Suprapubic skin (tissue), 4 donors: ENCODE measurements at places on chromosomes 5 and 9.
A peak's percentile ranks its signal among the peaks of the same experiment; 100 is the strongest.

- H3K36me3 ChIP-seq = no peaks in the 10 kb centered on the region
- H3K27ac ChIP-seq = peak overlapping the region; percentile 65
- H3K4me1 ChIP-seq = peaks cover 34% of the 10 kb centered on the region
- no peak overlapping the region for H3K4me3 ChIP-seq
- no peaks in the 10 kb centered on the region for H3K27me3 ChIP-seq
- no peak for DNase-seq
Measured at GRCh38 chr5:169288066-169288930, 12.6 kb downstream of the SLIT3 start.

DNA sequence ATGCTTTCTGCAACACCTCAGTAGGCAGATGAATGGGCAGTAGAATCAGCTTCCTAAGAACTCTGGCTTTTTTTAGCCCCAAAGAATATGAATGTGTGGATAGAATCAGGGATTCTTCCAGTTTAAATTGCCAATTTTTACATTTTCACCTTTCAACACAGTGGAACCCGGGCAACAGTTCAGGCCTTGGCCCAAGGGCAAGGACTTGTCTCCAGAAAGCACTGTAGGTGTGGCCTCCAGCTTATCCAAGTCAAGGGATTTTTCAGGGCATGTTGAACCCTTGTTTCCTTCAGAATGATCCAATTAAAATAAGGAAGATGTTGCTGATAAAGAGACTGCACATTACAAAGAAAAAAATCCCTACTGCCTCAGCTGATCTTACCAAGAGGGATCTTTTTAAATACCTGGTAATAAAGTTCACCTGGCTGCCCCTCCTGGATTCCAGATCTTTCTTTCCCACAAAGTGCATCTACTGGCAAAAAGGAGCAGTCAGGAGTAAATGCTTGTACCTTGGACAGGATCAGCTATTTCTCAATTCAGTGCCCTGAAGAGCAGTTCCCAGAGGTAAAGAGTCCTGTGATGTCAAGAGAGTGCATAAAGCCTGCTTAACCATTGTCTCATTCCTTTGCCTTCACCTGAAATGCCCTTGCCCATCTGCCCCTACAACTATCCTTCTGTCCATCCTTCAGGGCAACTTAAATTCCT, 80.1 kb upstream of the PLPP6 start:
- H3K27ac ChIP-seq = no peak overlapping the region
- H3K27me3 ChIP-seq = no peaks in the 10 kb centered on the region
- peaks cover 8% of the 10 kb centered on the region for H3K4me1 ChIP-seq
- H3K4me3 ChIP-seq = no peak overlapping the region
- DNase-seq = no peak

DNA sequence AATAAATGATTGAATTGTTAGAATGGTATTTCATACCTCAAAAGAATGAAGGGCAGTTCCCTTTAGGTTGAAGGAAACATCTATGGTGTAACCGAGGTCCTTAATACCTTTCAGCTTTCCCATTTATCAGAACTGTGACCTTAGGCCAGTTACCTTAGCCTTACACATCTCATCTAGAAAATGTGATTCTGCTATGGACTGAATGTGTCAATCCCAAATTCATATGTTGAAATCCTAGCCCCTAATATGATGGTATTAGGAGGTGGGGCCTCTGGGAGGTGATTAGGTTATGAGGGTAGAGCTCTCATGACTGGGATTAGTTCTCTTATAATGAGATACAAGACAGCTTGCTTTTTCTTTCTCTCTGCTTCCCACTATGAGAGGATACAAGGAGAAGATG, 441.9 kb downstream of the PLK2 start:
- H3K27me3 ChIP-seq = no peaks in the 10 kb centered on the region
- no peak overlapping the region for H3K27ac ChIP-seq
- H3K36me3 ChIP-seq = no peaks in the 10 kb centered on the region
- H3K4me3 ChIP-seq = no peak overlapping the region

- no peak overlapping the region for H3K27ac ChIP-seq
- H3K27me3 ChIP-seq = no peaks in the 10 kb centered on the region
- H3K4me3 ChIP-seq = no peak overlapping the region
- no peaks in the 10 kb centered on the region for H3K36me3 ChIP-seq
- no peak for DNase-seq
Measured at GRCh38 chr5:154714266-154714986, 40.8 kb upstream of the LARP1 start.

DNA sequence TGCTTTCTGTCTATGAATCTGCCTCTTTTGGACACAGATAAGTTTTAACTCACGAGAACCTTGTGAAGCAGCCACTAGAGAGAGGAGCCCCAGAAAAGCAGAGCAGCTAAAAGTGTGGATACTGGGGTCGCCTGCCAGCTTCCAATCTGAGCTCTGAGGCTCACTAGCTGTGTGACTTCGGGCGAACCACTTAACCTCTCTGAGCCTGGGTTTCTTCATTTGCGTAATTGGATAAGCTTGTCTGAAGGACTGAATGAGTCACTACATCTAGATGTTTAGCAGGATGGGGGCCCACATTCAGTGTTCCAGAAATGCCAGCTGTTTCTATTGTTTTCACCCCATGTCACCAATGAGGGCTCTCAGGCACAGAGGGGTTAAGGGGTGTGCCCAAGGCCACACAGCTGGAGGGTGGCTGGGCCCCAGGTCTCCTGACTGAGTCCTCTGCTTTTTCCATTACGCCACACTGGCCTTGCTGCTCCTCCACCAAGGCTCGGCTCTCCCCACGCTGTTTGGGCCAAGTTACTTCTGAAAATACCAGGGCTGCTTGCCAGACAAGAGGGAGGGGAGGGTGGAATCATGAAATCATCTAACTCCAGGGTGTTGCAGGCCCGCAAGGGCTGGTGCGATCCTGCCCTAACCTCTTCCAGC, 36.2 kb downstream of the SH3PXD2B start:
- H3K27me3 ChIP-seq = no peaks in the 10 kb centered on the region
- H3K27ac ChIP-seq = peak overlapping the region; percentile 93
- DNase-seq = peak; percentile 97
- H3K4me1 ChIP-seq = peaks cover 85% of the 10 kb centered on the region
- H3K36me3 ChIP-seq = peaks cover 13% of the 10 kb centered on the region

DNA sequence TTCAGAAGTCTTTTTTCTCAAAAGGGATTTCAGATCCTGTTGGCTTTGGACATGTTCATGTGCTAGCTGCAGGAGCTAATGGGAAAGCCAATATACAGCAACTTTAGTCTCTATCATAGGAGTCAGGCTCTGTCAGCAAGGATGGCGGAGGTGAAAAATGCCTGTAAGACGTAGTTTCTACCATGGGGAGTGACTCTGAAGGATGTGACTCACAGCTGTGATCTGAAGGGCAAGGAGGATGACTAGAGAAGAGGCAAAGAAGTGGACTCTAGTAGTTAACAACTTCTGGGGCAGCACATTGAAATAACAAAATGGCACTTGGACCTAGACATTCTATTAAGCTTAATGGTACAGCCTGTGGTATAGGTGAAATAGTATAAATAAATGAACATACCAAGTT, 3.1 kb upstream of the NDUFS4 start:
- H3K27me3 ChIP-seq = peaks cover 3% of the 10 kb centered on the region
- H3K27ac ChIP-seq = no peak overlapping the region
- no peak overlapping the region for H3K4me3 ChIP-seq
- no peaks in the 10 kb centered on the region for H3K36me3 ChIP-seq

DNA sequence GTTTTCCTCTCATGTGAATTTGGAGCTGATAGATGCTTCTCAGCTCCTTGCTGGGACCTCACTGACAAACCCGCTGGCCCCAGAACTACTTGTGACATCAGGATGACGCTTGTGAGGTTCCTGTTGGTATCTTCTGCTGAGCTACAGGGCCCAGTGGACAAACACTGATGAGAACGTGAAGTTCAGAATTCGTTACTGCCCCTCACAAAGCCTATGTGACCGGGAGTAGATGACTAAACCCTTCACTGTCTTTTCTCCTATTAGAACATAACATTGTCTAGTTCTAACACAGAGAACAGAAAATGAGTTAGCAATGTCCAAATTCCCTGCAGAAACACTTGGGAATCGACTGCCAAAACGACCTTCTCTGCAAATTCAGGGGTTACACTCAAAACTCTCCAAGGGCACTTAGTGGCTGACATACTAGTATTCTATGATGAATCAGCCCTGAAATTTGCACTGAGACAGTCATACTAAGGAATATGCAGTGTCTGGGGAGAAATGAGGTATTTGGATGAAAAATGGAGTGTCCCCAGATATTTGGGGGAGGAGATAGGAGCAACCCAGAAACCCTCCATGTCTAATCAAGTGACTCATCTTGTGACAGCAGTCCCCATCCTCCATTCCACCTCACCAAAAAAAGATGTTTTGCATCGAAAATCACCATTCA, 143.2 kb upstream of the TRIM32 start:
- H3K4me3 ChIP-seq = no peak overlapping the region
- H3K27me3 ChIP-seq = no peaks in the 10 kb centered on the region
- peak overlapping the region; percentile 72 for H3K27ac ChIP-seq
- peaks cover 15% of the 10 kb centered on the region for H3K4me1 ChIP-seq
- H3K36me3 ChIP-seq = no peaks in the 10 kb centered on the region

GRCh38 chr5:88693071-88693932, 189.7 kb downstream of the MEF2C start:
- DNase-seq = no peak
- H3K36me3 ChIP-seq = no peaks in the 10 kb centered on the region
- H3K4me3 ChIP-seq = peak overlapping the region; percentile 32

- no peak for DNase-seq
- H3K27me3 ChIP-seq = no peaks in the 10 kb centered on the region
- H3K4me1 ChIP-seq = peaks cover 60% of the 10 kb centered on the region
- H3K36me3 ChIP-seq = peaks cover 41% of the 10 kb centered on the region
Measured at GRCh38 chr5:179800696-179801201, 5.9 kb downstream of the MGAT4B start.

DNA sequence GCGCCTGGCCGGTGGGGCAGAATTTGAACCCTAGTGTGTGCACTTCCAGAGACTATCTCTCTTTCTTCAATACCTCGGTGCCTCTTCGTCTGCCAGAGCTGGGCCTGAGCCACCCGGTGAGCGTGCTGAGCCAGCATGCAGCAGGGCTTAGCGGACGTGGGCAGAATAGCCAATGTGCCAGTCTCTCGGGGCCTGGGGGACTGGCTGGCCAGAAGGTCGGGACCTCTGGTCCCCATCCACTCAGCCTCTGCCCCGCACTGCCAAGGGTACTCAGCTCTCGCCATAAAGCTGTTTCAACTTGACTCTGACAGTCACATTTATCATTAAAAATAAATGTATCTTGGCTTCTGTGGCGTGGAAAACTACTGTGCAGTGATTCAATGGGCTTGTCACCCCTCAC, 4.2 kb upstream of the FIBCD1 start:
- peaks cover 73% of the 10 kb centered on the region for H3K27me3 ChIP-seq
- no peak overlapping the region for H3K4me3 ChIP-seq
- no peak for DNase-seq
- peaks cover 27% of the 10 kb centered on the region for H3K4me1 ChIP-seq
- H3K36me3 ChIP-seq = no peaks in the 10 kb centered on the region

- no peak overlapping the region for H3K4me3 ChIP-seq
- DNase-seq = no peak
- H3K27ac ChIP-seq = no peak overlapping the region
- H3K36me3 ChIP-seq = no peaks in the 10 kb centered on the region
- H3K27me3 ChIP-seq = no peaks in the 10 kb centered on the region
Measured at GRCh38 chr5:66230551-66230950, 86.5 kb downstream of the SREK1 start.

GRCh38 chr9:95012035-95012708, 285.7 kb downstream of the AOPEP start:
- H3K4me1 ChIP-seq = peaks cover 46% of the 10 kb centered on the region
- no peak for DNase-seq
- peak overlapping the region; percentile 40 for H3K27ac ChIP-seq
- H3K27me3 ChIP-seq = no peaks in the 10 kb centered on the region
- H3K4me3 ChIP-seq = no peak overlapping the region

- no peak overlapping the region for H3K27ac ChIP-seq
- H3K4me1 ChIP-seq = peaks cover 57% of the 10 kb centered on the region
- DNase-seq = no peak
- H3K27me3 ChIP-seq = no peaks in the 10 kb centered on the region
- H3K4me3 ChIP-seq = no peak overlapping the region
Measured at GRCh38 chr9:135891027-135891631, 16.2 kb downstream of the CAMSAP1 start.

GRCh38 chr5:131821221-131821620, 24.4 kb upstream of the FNIP1 start:
- no peak for DNase-seq
- no peaks in the 10 kb centered on the region for H3K4me1 ChIP-seq
- H3K36me3 ChIP-seq = no peaks in the 10 kb centered on the region
- H3K27me3 ChIP-seq = no peaks in the 10 kb centered on the region
- H3K4me3 ChIP-seq = no peak overlapping the region

DNA sequence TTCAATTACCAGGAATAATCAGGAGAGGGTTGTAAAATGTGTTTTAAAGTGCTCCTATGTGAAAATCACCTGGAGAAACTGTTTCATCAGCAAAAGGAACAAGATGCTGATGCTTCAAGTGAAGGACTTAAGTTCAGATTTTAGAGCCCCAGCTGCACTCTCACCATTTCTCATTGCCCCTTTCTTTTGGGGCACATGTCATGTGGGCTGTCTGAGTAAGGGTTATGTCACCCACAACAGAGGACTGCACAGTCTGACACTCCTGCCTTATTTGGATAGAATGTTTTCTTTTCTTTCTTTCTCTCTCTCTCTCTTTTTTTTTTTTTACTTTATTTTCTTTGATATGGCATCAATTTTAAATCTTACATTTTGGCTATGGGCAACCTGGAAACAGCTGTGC, 204.1 kb upstream of the EFNA5 start:
- H3K4me3 ChIP-seq = no peak overlapping the region
- H3K27ac ChIP-seq = no peak overlapping the region
- H3K27me3 ChIP-seq = no peaks in the 10 kb centered on the region
- H3K36me3 ChIP-seq = no peaks in the 10 kb centered on the region

DNA sequence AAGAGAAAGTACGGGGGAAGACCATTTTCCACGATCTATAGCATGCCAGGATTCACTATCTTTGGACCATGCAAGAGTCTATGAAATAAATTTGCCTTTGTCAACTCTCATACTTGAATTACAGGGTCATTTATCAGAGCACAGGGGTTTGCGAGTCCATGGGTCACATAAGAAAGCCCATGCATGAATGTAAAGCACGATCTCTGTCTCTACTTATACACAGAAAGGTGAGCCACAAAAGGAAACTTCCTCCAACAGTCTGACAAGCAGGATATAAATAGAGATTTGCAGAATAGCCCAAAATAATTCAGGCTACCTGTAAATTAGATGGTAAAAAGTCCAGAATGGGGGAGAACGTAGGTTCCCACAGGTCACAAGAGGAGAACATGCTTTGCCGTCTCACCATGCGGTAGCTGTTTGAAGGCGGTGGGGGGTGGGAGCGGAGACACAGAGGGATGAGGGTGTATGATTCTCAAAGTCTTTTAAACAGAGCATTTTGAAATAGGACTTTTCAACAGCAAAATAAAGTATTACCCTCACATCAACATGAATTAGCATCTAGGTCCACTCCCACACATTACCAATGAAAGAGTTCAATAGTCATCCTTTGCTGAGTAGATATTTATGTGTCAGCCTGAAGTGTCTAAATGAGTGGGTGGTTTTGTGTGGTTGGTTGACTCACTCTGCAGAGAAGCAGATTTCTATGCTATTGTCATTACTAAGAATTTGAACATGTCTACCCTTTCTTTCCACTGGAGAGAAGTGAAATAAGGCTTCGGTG, 279.7 kb downstream of the EBF1 start:
- no peak overlapping the region for H3K27ac ChIP-seq
- no peak for DNase-seq
